H9 (cell line): ENCODE measurements at places on chromosomes 1 and 21.

DNA sequence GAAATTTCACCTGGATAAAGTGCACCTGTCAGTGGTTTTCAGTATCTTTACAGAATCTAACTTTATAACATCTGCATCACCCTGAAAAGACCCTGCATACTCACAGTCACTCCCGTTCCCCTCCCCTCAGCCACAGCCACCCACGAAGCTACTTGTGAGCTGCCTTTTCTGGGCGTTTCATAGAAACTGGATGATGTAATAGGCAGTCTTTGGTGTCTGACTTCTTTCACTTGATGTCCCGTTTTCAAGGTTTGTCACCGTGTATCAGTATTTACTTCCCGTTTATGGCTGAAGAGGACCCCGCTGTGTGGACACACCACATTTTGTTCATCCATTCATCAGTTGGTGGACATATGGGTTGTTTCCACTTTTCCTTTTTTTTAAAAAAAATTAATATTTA is 47.8 kb upstream of the LRRC3 start:
- no peak for DNase-seq

- DNase-seq = no peak
Measured at GRCh38 chr1:59509341-59509875, 212.5 kb downstream of the FGGY start.

- peak; percentile 90 for DNase-seq
Measured at GRCh38 chr1:218585511-218586184, 240.5 kb downstream of the TGFB2 start.

DNA sequence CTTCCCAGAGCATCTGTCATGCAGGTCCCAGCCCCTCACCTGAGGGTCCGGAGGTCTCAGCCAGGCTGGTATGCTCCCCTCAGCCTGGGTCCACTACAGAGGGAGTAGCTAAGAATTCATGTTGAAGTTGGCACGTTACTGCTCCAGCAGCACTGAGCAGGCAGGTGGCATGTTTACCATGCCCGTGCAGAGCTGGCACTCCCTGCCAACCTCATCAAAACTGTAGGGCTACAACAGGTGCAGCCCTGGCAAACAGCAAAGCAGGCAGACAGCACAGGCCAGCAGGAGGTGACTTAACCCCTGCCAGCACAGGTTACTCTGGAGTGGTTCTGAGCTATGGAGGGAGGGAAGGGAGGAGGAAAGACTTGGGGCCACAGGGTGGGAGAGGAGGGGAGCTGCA is 46.4 kb downstream of the NUAK2 start:
- no peak for DNase-seq

DNA sequence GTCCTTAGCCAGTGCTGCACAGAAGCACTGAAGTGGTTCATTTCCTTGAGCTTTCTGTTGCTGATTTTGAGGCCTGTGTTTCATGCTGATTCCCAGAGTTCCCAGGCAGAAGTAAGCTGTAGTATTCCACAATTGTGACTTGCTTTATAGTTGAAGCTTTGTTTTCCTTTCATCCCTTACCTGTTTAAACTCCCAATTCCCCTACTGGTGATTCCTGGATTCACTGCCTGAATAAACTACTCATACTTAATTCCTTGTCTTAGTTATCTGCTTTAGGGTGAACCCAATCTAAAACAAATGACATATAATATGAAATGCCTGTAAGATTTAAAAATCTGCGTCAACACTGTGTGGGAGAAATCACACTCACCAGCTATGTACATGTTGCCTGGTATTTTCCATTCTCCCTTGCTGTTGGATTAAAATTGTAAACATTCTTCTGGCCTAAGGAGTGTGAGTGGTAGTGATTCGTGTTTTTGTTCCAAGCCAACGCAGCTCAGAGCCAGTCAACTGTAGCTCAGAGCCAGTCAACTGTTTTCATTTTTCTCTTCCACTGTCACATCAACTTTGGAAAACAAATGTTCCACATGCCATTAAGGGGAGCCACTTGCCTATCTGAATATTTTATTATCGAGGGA is 879.4 kb downstream of the MRPL39 start:
- DNase-seq = no peak
